CD4-positive, CD25-positive, alpha-beta regulatory T cell (primary cell): ENCODE measurements at places on chromosomes 2 and 18.

GRCh38 chr18:63298400-63299365, 20.9 kb downstream of the BCL2 start:
- DNase-seq = peak; percentile 79

- peak; percentile 72 for DNase-seq
Observed at GRCh38 chr2:213232649-213233437, 51.4 kb upstream of the SPAG16 start.

DNA sequence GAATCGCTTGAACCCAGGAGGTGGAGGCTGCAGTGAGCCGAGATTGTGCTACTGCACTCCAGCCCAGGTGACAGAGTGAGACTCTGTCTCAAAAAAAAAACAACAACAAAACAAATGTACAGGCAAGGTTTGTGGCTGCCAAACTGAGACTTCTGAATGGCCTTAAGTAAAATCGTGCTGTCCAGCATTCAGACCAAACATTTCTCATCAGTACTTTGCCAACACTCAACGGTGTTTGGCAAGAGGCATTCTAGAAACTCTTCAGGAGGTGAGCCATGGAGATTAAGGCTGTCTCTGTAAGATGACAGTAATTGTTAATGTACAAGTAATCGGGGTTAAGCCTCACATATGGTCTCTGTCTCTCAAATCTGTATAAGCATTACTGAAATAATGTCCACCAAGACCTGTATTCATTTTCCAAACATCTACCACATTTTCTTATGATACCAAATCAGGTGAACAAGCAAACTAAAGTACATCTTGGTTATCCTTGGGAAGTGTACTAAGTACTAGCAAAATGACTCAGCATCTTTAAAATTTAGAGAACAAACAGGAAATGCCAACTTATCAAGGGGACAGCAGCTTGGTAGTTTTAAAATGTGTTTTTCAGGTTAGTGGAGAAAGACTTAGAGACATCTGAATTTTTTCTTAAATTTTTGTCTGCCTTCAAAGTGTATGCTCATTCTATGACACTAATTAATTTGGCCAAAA, 29.3 kb downstream of the SERPINE2 start:
- no peak for DNase-seq

DNA sequence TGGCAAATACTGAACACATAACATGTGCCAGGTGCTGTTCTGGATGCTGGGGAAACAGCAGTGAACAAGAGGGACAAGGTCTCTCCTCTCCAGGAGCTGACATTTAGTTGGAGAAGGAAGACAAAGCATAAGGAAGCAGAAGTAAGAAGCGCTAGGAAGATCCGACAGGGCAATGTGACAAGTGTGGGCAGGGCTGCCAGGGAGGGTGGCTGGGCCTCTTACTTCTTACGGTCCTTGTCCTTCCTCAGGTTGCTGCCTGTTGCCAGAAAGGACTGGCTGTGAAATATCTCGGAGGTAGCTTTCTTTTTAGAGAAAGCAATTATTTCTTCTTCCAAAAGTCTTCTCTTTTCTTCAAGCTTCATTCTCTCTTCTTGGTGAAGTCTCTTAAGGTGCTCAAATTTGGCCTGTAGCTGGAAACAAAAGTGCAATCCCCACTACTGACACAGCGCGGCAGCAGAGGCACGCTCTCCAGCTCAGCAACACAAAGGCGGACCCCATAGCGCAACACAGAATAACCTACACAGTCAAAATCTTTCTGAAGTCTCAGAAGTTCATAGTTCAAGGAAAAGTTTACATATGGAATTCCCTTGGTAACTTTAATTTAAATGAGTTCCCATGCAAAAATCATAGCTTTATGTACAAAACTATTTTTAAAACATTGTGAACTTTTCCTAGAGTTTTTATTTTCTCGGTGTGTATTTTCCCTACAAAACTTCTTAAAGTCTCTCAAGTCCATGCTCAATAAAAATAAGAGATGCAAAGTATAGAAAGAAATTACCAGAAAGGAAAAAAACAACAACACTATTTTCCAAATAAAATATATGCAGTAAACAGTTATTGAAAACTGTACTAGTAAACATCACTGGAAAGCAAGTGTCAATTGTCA, 67.7 kb downstream of the SEPTIN10 start:
- DNase-seq = peak; percentile 65

- DNase-seq = no peak
Observed at GRCh38 chr18:53798516-53798915, 426.0 kb downstream of the MBD2 start.

DNA sequence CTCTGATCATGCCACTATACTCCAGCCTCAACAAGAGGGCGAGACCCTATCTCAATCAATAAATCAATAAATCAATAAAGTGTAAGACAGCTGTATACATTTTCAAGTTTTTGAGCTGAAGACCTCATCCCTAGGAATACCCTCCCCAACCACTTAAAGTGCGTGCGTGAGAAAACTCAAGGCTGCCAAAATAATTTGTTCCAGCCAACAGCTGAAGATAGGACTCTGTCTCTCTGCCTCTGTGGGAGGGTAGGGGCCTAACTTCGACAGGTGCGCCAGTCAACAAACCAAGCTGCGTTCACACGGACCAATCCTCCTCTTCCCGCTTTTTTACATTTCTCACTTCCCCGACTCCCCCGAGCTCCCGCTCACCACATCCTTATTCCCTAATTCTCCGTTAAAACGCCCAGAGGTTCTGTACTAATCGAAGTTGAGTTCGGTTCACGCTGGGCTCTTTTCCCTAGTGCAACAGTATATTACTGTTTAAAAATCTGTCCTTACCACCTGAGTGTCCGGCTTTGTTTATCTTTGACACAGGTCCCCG, 618 bp downstream of the POLR2D start:
- peak; percentile 16 for DNase-seq

DNA sequence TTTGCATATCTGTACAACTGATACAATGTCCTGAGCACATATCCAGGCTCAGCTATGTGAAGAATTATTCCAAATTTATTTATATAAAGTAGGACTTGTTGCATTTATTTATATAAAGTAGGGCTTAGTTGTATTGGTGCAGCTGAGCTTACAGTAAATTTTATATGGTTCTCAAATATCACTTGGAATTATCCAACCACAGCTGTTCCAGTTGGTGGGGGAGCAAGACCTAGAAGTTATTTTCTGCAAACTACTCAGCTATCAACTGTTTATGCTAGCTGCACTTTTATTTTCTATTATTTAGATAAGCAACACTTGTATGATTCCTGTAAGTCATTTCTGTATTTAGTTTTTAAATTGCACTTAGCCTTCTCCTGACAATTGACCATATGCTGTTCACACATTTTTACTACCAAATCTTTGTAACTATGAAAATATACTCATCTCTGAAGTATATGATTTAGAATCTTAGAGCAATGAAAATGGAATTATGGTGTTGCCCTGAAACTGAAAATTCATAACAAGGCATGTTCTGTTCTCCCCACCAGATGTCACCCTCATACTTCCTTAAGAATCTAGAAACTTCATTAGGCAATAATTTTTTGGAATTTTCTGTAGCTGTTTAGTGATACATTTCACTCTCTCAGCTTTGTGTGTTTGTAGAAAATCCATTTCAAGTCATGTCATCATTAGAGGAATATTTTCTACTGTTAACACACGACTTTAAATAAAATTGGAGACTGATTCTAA, 157.0 kb upstream of the CBLN2 start:
- no peak for DNase-seq

GRCh38 chr2:202135091-202135874, 62.2 kb downstream of the KIAA2012 start:
- DNase-seq = no peak

- DNase-seq = no peak
Observed at GRCh38 chr18:77043541-77044280, 88.9 kb downstream of the MBP start.

GRCh38 chr2:68258851-68259250, 6.5 kb upstream of the PPP3R1 start:
- DNase-seq = no peak

DNA sequence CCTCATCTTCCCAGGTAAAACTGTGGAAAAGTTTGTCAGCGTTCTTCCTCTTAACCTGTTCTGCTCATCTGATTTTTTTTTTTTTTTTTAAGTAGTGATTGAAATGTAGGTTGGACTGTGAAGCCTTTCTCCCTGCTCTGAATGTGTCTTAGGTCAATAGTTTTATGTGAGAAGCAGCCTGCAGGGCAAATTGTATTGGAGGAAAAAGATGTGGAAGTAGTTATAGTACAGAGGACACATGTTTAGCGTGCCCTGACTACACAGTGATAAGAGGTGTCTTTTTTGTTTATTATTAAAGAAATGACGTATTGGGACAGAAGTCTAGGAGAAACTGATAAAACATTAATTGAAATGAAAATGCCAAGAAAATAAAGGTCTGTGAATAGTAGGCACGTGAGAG, 1.5 kb downstream of the MTA3 start:
- DNase-seq = no peak

DNA sequence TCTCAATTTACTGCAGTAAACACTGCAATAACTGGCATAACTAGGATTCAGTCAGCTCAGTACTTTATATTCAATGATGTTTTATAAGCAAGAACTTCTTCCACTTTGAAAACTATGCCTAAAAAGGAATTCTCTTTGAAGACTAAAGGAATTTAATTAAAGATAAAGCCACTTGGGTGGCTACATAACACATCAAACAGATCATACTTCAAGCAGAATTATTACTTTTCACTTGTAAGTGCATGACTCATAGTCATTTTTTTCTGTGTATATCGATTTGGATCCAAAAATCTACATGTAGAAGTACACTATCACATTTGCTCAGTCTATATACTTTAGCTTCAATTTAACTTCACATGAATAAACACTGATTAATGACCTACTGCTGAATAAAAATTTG, 4.0 kb downstream of the KANSL1L start:
- no peak for DNase-seq
